ENCODE measurements at places on chromosomes 1 and 21.

DNA sequence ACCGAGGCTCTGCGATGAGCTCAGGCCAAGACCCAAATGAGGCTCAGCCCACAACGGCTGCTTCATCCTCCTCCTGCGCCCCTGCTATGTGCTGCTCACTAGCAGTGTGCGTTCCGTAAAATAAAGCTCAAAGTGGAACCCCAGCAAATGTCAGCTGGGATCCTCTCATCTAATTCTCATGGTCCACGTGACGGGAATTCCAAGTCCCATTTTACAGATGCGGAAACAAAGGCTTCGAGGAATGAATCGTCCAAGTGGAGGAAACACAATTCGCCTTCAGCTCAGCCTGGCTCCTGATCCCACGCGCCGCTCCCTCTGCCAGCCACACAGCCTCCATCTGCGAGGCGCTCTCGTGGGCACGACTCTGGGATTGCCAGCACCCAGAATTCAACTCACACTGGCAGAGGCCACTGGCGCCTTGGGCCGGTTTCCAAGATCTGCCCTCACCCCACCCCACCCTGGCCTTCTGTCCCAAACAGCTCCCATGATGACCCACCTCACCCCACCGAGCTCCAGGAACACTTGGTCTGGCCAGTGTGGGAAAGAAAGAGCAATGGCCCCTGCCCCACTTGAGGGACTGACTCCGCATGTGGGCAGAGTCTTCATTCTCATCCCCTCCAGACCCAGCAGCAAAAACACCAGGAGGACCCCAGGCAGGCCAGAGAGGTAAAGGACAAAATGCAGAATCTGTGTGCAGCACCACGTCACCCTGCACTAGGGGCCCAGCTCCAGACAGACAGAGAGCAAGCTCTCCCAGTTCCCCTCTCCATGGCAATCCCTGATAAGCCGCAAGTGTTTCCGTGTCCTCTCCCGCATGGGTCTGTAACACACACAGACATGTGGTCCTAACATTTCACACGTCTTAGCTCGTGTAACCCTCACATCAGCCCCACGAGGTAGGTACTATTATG lies 10.5 kb downstream of the CASZ1 start:
- DNase-seq, result no peak

DNA sequence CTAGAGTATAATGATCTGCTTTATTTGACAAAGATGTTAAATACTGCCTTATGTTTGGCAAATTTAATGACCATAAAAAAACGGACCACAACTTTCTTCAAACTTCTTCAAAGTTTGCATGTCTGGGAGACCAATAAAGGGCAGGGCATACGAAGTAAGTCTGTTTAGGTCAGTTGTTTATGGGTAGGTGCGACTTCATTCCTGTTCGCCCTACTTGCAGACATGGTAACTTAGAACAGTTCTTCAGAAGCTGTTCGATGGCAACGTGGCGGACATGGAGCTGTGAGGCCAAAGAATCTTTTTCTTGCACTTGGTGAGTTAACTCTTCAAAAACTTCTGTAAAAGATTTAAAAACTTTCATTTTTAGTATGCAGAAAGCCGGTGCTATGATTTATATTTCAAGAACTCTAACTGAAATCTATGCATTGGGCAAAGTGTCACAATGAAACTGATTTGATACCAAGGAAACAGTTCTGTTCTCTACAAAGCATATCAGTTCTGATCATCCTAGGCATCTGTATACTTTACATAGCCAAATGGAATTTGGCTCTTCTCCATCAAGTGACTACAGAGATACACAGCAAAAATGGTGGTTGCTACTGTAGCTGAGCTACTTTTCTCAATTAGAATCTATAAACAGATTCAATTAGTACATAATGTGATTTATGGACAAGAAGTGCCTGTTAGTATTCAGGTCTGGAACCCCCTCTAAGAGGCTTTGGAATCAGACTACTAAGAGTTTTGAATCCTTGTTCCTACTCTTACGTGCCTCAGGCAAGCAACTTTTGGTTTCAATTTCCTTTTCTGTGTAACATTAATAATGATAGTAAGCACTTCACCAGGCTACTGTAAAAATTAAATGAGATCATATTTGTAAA lies 25.7 kb downstream of the C21orf91 start:
- no peak for DNase-seq

DNA sequence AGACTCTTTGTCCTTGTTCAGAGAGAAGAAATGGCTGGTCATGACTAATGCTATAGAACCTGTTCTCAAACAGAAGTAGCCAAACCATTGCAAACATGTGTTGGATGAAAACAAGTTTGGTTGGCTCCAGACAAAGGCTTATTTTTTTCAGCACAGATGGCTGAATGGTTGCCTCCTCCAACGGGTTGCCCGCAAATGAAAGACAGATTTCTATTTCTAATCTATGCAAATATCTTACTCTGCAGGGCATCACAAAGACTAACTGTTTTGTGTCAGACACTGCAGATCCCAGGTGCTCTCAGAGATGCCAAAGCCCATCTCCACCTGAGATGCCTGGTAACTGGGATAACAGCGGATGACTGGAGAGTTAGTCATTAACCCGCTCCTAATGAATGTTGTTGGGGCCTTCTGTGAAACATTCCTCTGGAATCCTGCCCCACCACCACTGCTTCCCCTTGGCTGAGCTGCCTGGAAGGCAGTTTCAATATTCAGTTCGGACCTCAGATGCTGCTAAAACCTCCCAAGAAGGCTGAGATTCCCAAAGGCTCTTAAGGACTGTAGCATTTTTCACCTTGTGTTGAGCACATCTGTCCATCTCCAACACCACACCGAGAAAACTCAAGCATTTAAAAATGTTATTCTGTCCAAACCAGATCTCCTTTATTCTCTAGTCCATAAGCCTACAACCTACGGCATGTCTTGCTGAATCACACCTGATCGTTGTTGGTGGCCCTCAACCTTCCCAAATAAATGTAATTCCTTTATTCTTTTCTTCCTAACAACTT lies 104.4 kb downstream of the PTPN14 start:
- DNase-seq, result no peak

DNA sequence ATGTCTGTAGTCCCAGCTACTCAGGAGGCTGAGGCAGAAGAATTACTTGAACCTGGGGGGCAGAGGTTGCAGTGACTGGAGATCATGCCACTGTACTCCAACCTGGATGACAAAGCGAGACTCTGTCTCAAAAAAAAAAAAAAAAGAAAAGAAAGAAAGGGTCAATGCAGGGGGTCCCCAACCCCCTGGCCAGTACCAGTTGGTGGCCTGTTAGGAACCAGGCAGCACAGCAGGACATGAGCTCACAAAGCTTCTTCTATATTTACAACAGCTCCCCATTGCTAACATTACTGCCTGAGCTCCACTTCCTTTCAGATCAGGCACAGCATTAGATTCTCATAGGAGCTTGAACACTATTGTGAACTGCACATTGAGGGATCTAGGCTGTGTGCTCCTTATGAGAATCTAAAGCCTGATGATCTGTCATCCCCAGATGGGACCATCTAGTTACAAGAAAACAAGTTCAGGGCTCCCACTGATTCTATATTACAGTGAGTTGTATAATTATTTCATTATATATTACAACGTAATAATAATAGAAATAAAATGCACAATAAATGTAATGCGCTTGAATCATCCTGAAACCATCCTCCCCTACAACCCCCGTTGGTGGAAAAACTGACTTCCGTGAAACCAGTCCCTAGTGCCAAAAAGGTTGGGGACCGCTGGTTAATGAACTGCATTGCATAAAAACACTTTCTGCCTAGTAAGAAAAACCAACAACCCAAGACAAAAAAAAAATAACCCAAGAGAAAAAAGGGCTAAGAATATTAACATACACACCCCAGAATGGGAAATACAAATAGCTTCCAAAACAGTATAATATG lies 2.8 kb downstream of the ZBTB8OS start:
- DNase-seq, result no peak

DNA sequence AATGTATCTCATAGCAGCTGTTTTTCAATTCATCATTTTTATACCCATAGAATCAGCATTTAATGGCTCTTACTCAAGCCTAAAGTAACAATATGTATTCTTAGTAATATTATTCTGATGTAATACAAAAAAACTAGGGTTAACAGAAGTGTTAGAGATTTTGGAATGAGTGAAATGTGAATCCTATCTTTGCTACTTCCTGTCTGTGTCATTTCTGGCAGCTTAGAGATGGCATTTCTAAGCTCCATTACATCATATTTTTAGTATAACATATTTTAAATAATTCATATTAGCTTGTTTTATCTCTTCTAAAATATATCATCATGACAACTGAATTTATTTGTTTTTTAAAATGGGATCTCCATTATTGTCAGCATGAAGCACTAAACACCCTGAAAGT lies 90.2 kb downstream of the LRRC7 start:
- no peak for DNase-seq

DNA sequence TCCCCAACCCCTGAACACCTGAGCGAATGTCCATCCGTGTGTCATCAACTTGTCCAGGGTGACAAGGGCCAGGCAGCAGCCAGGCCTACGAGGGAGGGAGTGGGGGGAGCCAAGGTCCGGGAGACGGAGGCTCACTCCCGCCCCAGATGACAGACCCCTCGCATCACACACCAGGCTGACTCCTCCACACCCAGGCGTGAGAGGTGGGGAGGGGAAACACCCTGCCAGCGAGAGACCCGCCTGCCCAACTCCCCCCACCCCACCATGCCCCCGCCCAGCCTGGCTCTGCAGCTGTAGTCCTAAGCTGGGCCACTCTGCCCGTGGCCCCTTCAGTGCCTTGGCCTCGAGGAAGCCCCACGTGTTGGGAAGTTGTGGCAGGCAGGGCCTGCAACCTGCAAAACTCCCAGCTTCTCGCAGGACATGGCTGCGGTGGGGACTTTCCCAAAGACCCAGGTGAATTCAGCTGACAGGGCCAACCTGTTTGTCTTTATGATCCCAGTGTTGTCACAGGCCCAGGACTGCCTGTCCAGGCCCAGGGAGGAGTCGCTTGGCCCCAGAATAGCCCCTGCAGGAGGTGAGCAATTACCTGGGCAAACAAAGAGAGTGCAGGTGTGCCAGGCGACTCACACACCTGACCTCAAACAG lies 62.9 kb downstream of the RIPK4 start:
- DNase-seq, result no peak

GRCh38 chr1:199545780-199546179 lies 481.7 kb upstream of the NR5A2 start:
- DNase-seq, result no peak

DNA sequence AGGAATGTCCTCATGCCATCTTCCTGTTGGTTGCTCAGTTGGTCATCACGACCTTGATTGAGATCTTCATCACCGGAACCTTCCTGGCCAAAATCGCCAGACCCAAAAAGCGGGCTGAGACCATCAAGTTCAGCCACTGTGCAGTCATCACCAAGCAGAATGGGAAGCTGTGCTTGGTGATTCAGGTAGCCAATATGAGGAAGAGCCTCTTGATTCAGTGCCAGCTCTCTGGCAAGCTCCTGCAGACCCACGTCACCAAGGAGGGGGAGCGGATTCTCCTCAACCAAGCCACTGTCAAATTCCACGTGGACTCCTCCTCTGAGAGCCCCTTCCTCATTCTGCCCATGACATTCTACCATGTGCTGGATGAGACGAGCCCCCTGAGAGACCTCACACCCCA lies 42.9 kb downstream of the KCNJ15 start:
- no peak for DNase-seq

DNA sequence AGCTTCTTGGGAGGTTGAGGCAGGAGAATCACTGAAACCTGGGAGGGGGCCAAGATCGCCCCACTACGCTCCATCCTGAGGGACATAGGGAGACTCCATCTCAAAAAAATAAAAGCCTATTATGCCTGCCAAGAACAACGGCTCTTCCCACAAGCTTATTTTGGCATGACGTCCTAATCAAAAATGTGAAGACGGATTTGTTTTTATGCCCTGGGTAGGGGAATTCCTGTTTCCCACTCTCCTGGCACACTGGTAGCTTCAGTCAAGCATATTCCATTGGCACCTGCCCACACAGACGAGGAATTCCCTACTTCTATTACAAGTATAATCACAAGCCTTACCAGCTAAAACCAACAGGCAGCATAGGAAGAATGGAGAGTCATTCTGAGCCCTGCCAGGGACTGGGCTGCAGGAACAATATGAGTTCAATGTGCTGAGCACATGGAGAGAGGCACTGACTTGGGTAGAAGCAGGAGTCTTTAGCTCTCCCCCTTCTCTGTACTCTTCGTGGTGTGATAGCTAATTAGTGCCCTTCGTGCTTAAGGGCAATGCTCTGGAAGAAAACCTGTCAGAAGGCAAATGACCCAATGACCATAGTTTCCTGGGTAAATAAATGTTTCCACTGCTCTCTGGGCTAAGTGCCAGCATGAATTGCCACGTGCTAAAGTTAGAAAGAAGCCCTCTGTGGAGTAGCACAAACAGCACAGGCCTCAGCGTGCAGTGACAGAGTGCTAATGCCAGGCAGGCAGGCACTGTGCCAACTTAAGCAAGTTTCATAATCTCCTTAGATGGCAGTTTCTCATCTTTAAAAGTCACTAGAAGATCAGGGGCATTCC lies 16.8 kb downstream of the TNFSF4 start:
- no peak for DNase-seq

DNA sequence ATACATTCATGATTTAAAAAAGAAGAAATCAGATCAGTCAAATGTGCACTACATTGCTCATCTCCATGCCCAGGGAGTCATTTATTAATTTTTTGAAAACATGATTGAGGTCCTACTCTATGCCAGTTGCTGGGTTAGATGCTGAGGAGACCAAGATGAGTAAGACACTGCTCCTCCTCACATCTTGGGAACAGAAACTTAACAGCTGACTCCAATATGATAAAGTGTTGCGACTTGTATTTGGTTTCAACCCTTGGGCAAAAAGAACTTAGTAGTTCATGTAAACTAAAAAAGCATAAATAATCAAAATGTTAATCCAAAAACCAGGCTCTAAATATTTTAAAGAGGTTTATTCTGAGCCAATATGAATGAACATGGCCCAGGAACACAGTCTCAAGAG lies 56.9 kb downstream of the OPTC start:
- DNase-seq, result no peak

DNA sequence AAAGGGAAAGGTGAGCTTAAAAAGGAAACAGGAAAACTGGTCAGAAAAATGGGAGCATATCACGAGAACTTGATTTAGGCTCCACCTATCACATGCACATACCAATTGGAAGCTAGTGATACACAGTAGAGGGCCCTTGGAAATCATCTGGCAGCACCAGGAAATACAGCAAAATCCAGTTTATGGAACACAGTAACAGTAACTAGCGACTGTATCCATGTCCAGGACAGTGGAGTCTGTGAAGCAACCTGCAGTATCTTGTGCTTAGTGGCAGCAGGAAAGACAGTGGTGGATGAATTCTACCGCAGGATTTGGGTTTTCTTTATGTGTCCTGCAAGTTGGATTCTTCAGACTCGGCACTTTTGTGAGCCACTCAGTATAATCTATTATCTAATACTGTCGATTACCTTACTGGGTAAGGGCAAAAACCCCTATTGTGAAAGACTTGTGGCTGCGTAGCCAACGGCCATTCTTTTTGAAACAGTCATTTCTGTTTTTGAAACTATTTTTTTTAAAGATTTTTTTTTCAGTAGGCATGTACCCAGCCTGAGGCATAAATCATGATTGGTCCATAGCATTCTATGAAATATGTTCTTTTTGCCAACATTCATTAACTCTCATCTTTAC lies 1.6 kb upstream of the KDM4A start:
- no peak for DNase-seq

GRCh38 chr1:117436513-117436912 lies 69.3 kb downstream of the MAN1A2 start:
- no peak for DNase-seq

GRCh38 chr1:22801347-22801746 lies 90.7 kb downstream of the EPHB2 start:
- DNase-seq, result no peak

- no peak for DNase-seq
Measured at GRCh38 chr1:201142011-201142848, 12.0 kb downstream of the TMEM9 start.
